ENCODE measurements at places on chromosomes 5 and 9. TPM values are rescaled to one million over a fixed set of nuclear protein-coding genes. Genes with fewer than 3 reads are reported as not detected.

Gene PRRT1B
- total RNA-seq: not detected

Gene BSPRY
- total RNA-seq: 0.15 TPM

- no peak for DNase-seq
Observed at GRCh38 chr9:76510041-76510440, 51.1 kb downstream of the GCNT1 start.

DNA sequence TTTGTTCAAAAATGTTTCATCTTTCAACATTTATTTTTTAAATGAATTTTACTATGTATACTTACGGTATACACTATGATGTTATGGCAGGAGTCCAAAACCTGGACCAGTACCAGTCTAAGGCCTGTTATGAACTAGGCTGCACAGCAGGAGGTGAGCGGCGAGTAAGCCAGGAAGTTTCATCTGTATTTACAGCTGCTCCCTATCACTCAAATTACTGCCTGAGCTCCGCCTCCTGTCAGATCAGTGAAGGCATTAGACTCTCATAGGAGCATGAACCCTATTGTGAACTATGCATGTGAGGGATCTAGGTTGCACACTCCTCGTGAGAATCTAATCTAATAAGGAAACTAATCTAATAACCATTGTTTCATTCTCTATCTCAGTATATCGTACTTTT is 715.5 kb upstream of the PTPRD start:
- peak; percentile 90 for DNase-seq

DNA sequence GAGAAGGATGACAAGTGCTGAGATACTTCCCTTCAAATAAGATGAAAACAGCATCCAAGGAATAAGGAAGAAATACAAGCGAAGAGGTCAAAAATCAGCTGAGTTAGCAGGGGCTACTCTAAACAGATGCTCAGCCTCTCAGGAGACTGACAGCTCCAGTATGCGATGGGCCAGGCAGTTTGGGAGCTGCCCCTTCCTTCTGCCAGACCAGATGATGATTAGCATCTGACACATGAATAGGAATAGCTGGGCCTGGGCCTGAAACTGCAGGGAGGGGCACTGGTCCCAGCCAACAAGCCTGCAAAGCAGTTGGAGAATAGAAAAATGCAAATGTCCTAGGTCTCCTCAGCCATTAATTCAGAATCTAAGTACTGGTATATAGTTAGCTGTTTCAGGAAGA is 13.1 kb upstream of the MAP3K1 start:
- DNase-seq: no peak

DNA sequence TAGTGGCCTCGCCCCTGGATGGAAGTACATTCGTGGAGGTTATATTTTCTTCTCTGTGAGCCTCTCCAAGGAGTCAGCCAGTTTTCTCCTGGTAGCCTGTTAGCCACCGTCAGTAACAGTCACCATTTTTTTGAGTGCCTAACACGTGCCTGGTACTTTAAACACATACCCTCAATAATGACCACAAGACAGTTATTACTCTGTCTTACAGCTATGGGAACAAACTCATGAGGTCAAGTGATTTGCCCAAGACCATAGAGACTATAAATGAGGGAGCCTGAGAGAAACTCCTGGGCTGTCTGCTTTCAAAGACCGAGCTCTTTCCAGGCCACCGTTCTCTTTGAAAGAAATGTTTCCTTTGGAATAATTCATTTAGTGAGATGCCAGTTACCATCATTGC is 90.4 kb downstream of the PALM2AKAP2 start:
- no peak for DNase-seq

DNA sequence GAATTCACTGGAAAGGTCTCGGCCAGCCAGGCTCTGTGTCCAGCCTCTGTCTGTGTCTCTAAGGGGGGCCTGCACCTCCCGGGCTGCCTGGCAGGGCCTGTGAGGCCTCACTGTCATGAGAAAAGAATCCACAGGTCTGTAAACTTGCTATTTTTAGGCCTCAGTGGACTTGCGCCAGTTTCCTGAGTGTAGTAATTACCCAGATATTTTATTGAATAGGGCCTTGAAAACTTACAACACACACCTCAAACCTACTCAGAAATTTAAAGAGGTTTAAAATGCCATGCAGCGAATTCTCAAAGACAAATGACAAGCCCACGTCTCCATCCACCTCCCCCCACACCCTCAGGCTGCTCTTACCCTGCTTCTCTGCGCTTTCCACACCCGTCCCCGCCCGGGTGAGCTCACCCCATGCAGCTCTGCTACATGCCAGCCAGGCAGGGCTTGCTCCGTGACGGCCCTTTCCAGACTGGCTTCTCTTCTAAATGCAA is 8.8 kb upstream of the TENT4A start:
- DNase-seq: peak; percentile 20

DNA sequence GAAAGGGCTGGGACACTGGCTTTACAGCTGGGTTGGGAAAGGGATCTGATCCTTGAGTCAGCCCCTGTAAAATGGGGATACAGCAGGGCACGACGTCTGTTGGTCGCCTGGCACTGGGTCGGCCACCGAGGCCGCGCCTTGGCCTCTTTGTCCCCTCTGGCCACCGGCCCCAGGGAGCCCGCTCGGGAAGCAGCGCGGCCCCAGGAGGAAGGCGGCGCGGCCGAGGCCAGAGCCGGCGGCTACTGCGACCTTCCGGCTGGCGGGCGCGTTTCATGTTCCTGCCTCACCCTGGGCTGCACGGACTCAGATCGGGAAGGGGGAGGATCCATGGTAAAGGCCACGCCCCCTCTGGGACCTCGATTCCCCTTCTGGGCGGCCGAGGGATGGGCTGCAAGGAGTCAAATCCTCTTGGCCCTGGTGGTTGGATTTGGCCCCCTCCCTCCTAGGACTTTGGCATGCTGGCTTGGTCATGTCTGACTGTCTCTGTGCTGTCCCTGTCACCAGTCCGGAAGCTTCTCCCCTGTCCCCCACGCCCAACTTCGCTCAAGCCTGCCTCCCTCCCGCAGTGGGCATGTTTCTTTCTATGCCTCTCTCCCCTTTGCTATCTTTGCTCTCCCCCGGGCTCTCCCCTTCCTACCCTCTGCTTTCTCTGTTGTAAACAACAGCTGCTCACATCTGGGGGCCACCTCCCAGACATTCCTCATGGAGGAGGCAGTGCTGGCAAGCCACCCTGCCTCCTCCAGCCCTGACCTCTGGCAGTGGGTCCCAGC is 25.8 kb downstream of the FPGS start:
- no peak for DNase-seq

Data from SJCRH30 (cell line).